ENCODE measurements at places on chromosomes 3 and 15. TPM values are rescaled to one million over a fixed set of nuclear protein-coding genes. Genes with fewer than 3 reads are reported as not detected.
A peak's percentile ranks its signal among the peaks of the same experiment; 100 is the strongest.

GCSAM gene
- total RNA-seq = not detected

DNA sequence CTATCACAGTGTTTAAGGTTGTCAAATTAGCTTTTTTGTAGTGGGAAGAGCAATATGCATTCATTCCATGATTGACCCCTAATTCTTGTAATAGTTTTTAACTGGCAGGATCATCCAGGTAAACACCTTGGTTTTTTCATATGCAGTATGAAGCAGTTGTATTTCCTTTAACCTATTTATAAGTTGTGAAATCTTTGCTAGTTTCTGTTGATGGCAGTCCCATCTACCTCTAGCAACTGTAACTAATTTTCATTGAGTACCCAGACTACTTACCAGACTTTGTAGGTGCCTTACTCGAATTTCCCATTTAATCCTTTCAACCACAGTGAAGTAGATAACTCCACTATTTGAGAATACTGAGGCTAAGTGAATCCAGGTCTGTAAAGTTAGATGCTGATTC is 6.1 kb downstream of the FXR1 start:
- DNase-seq = no peak

BSN gene
- 0.10 TPM for total RNA-seq

- DNase-seq = no peak
These were observed 12.8 kb downstream of the C15orf39 start for GRCh38 chr15:75214293-75215096.

DNA sequence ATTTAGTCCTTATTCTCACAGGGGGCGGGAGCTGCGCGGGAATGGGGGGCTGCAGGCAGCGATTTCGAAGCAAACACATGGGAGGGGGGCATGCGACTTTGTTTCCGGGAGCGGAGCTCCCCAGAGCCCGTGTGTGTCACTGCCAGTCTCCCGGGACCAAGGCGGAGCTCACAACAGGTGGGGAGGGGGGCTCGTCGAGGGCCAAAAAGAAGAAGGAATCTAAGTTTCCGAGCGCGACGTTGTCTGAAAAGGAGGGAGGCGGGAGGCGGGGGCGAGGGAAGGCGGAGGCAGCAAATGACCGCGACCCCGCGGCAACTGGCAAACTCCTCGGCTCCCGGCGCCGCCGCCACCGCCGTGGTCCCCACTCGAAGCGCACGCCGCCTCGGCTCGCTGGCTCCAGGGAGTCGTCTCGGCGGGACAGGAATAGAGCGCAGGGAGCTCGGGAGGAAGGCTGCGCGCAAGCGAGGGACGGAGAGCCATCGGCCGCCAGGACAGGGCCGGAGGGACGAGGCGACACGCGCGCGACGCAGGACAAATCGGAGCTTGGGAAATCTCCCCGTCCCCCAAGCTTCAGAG is 1.4 kb downstream of the FOXP1 start:
- peak; percentile 50 for DNase-seq

- DNase-seq = no peak
These were observed 53.8 kb upstream of the CADM2 start for GRCh38 chr3:84904816-84905555.

TCAIM gene
- total RNA-seq = 43.3 TPM

SEMA6D gene
- 1.4 TPM for total RNA-seq

DNA sequence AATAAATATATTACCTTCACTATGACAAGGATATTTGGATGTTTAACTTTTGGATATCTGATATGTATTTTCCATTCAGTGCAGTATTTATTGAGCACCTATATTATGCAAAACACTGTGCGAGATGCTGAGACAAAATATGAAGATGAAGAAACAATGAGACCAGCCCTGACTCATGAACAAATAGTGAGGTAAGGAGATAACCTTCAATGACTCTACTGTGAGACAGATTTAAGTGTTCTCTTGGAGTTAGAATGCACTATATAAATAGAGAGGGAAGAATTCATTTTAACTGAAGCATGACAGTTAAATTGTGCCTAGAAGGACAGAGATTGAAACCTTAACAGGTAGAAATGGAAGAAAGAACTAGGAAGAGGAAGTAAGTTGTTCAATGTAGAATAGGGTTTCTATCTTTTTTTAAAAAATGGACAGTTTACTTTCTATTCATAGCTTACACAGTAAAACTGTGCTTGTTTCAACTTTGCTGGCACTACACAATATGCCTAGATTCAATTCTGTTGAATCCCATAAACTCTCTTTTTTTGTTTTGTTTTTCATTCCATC is 124.2 kb downstream of the ZBTB20 start:
- no peak for DNase-seq

IMP3 gene
- total RNA-seq = 153 TPM

DNA sequence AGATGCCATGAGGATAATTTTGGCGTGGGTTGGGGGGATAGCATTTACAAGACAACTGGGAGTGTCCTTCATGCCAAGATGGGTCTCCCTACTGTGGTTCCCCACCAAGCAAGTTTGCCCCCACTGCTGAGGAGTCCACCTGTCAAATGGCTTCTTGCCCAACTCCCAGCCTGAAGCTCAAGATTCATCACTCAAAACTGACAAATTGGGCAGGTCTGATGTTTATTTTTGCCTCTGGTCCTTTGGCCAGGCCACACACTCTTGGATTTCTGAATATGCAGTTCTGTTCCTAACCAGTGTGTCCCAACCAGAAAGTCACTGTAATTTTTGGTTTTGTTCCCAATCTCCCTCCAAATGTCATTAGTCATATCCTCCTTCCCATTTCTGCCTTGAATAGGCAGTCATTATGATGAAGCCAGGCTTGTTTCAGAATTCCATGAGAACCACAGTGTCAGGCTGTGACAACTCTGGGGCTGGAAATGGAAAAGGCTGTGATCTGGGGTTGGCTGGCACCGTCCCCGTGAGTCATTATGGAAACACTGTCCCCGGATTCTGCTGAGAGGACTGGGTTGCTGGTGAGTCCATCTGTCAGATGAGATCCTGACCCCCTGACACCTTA is 29.3 kb upstream of the MEF2A start:
- DNase-seq = peak; percentile 97

GRCh38 chr15:47548231-47548630 is 169.1 kb upstream of the SEMA6D start:
- DNase-seq = no peak

GRCh38 chr15:57541271-57541670 is 50.4 kb upstream of the MYZAP start:
- DNase-seq = no peak

DNA sequence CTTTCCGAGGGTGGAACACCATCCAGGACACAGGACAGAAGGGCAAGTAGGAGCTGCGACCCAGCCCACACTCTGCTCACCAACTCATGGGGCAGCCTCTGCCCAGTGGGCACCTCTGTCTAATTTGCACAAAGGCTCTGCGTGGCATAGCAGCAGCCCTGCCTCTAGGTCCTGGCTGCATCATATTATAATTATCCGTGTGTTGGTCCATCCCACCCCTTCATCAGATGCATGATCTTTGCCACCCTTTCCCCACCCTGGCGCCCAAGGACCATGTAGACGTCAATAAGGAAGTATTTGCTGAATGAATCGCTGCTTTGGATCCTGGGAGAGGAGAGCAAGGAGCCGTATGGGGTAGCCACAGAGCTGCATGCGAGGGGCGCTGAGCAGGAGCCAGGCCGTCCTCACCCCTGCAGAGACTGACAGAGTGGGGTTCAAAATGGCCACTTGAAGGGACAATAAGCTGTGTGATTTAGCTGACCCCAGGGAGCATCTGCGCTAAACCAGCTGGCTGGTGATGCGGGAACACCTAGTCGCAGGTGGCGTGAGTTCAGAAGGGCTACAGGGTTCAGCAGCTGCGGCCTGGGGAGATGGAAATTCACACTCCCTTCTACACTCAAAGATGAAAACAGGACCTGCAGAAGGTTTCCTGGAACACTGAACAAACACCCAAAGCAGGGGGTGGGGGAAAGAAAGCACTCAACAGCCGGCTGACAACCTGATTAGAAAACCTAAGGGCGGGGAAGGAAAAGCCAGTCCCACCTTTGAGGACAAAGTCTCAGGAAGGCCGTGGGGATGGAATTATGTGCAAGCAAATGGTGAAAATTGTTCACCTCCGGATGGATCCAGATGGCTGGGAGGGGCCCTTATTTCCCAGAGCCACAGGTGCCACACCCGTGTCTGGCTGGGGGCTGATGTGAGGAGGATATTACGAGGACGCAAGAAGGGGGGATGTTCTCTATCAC is 6.4 kb downstream of the MGLL start:
- DNase-seq = no peak

DNA sequence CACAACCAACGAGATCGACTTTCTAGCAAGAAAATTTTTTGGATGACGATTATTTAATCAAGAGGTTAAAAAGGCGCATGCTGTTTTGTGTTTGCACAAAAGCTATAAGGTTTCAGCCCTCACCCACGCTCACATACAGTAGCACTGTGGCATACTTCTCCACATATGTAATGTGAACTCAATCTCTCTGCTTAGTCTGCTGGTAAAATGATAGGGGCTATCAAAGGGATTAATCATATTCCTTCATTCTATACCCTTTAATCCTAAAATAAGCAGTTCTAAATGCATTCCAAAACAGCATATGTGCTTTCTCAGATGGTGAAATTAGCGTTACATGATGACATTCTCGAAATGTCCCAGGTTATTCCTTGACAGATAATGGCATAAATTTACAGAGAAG is 196.9 kb upstream of the PRICKLE2 start:
- DNase-seq = no peak

GRCh38 chr3:133730993-133731392 is 15.2 kb upstream of the TF start:
- no peak for DNase-seq

DNA sequence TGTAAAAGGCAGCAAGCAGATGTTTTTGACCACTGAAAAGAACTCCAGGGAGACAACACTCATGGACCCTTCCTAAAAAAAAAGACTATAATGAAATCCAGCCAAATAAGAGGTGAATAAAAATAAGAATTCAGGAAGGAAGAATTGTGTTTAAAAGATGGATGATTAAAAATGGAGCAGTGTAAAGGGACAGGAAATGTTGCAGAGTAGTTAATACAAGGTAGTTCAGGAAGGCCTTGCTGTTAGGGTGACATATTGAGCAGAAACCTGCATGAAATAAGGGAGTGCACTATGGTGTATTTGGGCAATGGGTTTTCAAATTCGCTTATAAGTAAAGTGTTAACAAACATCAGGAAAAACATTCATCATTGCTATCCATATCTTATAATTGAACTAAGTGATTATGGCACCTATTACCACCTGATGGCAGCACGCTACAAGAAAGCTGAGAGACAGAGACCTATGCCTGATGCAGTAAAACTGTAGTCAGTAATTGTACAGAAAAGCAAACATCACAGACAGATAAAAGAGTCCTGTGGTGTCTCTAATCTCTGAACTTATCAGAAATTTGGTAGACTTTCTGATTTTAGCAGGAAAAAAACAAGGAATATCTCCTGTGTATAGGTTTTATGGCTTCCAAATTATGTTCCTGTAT is 5.8 kb upstream of the DBR1 start:
- peak; percentile 37 for DNase-seq

- no peak for DNase-seq
These were observed 63.7 kb upstream of the PRR23C start for GRCh38 chr3:139108253-139108969.

- peak; percentile 68 for DNase-seq
These were observed 10.2 kb upstream of the TGFBR2 start for GRCh38 chr3:30596152-30596551.

DNA sequence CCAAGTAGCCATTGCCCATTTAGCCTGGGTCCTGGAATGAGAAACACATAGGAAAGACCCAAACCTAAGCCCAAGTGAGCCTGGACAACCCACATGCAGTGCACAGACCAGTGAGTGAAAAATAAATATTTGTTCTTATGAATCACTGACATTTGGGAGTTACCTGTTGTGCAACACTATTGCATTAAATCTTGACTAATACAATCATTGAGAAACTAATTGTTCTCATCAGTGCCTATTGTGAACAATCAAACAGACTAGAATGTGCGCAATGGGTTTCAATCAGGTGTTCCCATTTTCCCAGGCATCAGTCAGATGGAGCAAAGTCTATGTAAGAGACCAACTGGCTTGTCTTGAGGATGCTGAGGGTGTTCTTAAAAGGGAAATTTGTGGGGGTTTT is 54.7 kb upstream of the CNOT10 start:
- DNase-seq = no peak

DNA sequence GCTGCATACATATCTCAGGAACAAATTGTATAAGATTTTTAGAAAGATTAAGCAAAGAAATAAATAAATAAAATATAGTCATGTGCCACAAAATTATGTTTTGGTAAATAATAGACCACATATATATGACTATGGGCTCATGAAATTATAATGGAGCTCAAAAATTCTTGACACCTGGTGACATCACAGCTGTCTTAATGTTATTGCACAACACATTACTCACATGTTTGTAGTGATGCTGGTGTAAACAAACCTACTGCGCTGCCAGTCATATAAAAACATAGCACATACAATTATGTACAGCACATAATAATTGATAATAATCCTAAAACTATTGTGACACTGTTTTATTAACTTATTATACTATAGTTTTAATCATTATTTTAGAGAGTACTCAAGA is 1159.1 kb downstream of the SI start:
- no peak for DNase-seq

GOLGA8S gene
- 0.48 TPM for total RNA-seq

- peak; percentile 62 for DNase-seq
These were observed 1.4 kb downstream of the SLTM start for GRCh38 chr15:58931987-58932588.

DNA sequence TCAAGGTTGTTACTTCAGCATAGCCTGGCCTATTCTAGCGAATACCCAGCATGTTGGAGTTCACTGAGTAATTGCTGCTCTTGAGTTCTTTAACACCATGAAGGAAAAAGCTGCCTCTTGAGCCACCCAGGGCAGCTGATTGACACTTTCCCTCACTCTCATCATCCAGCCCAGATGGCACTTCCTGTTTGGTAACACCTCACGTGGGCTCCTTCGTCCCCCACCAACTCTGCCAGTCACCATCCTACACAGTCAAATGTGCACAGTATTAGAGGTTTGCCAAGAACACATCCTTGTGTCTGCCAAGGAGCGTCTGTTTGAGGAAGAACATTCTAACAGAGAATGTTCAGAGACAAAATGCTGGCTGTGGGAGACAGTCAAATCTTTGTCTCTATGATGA is 266.3 kb downstream of the RPLP1 start:
- no peak for DNase-seq

DNA sequence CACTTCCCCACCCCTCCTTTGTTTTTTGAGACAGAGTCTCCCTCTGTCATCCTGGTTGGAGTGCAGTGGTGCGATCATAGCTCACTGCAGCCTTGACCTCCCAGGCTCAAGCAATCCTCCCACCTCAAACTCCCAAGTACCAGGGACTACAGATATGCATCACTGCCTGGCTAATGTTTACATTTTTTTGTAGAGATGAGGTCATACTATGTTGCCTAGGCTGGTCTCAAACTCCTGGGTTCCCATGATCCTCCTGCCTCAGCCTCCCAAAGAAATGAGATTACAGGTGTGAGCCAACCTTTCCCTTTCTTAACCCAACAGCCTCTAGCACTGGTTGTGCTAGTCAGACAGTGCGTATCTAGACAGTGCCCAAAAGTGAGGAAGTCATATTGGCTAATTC is 6.4 kb upstream of the GATM start:
- no peak for DNase-seq

GRCh38 chr3:115806501-115806900 is 183.2 kb downstream of the GAP43 start:
- DNase-seq = peak; percentile 43

Measured in RPMI7951 (cell line).